MV-4-11 (cell line): ENCODE measurements at places on chromosomes 1 and 21.

DNA sequence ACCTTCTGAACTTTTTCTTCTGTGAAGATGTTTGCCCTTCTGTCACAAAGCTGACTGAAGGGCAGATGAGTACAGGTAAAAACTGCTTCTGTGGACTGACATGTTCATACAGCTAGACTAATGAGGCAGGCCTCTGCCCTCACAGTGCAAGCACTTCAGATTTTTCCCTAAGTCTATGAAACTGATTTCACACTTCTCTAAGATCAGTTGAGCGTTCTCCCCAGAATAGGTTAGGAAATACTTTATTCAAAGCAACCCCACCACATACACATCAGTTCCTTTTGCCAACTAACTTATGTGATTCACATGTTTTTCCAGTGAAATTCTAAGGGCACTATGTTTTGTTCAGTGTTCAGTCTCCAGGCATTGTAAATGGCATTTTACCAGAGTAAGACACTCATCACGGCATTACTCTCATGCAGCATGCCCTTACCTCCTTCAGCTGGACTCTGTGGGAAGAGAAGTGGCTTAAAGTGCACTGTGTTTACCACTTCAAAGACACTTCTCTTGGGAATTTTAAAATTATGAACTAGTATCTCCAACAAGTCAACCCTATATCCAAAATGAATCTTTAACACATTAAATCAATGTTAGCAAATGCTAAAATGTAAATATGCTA is 5.4 kb upstream of the PSMG1 start:
- no peak for DNase-seq

DNA sequence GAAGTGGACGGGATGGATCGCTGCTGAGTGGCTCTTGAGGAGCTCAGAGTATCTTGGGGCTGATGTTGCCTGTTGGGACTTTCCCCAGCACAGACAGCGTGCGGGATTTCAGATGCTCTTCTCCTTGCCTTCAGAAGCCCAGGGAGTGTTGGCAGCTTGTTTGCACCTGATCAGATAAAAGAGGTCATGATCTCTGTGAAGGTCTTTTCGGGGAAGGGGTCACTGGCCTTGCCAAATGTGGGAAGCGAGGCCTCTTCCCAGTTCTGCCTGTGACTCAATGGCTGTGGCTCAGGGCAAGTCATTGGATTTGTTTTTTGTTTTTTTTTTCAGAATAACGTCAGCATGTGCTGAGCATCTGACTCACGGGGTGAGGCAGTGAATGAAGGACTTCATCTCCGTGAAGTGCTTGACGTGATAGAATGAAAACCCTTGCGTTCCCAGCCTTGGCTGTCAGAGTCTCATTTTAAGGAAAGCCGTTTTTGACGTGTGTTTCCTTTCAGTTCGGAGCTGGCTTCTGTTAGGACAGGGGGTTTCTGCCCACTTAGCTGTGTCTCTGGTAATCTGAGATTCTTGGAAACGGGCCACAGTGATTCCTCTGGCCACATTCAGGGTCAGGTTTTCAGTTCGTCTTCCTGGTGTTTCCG is 46.7 kb downstream of the GALNT2 start:
- DNase-seq, result no peak

DNA sequence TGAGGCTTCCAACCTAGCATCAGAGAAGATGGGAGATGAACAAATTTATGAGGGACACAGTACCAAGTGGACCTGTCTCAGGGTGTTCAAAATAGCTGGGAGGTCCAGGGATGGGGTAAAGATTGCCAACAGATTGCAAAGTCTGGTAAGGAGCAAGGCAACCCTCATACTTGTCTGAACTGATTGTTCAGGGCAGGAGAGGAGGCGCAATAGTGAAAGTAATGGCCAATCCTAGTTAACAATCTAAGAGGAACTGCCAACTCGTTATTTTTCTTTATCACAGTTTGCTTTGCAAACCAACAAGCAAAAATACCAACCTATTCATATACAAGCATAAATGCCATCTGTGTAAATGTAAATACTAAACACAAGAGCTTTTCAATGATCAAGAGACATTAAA is 78.4 kb upstream of the S1PR1 start:
- DNase-seq, result no peak

DNA sequence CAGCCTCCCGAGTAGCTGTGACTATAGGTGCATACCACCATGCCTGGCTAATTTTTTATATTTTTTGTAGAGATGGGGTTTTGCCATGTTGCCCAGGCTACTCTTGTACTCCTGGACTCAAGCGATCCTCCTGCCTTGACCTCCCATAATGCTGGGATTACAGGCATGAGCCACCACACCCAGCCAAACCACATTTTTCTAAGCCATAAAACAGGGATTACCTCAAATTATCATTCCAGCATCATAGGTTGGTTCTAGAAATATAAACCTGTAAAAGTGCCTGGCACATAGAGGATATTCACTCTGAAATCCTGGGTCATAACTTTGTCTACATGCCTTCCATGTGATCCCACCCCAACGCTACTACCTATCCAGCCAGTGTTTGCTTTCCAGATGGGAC is 59.4 kb upstream of the JAK1 start:
- DNase-seq, result no peak

GRCh38 chr1:10640843-10641553 is 155.4 kb downstream of the CASZ1 start:
- DNase-seq, result no peak

GRCh38 chr1:48875552-48876329 is 99.0 kb upstream of the BEND5 start:
- no peak for DNase-seq

- no peak for DNase-seq
Measured at GRCh38 chr1:167076136-167076710, 14.0 kb downstream of the GPA33 start.

DNA sequence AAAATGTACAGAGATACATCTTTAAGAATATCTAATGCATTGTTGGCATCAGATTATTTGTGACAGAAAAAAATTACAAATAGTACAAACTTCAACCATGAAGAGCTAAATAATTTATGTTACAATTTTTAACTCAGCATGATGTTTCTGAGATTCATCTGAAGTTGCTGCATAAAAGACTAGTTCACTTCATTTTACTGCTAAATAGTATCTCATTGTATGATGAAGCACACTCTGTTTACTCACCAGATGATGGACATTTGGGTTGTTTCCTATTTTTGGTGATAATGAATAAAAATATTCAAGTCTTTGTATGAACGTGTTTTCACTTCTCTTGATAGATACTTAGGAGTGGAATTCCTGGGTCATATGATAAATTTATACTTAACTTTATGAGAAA is 20.6 kb downstream of the EGLN1 start:
- no peak for DNase-seq

DNA sequence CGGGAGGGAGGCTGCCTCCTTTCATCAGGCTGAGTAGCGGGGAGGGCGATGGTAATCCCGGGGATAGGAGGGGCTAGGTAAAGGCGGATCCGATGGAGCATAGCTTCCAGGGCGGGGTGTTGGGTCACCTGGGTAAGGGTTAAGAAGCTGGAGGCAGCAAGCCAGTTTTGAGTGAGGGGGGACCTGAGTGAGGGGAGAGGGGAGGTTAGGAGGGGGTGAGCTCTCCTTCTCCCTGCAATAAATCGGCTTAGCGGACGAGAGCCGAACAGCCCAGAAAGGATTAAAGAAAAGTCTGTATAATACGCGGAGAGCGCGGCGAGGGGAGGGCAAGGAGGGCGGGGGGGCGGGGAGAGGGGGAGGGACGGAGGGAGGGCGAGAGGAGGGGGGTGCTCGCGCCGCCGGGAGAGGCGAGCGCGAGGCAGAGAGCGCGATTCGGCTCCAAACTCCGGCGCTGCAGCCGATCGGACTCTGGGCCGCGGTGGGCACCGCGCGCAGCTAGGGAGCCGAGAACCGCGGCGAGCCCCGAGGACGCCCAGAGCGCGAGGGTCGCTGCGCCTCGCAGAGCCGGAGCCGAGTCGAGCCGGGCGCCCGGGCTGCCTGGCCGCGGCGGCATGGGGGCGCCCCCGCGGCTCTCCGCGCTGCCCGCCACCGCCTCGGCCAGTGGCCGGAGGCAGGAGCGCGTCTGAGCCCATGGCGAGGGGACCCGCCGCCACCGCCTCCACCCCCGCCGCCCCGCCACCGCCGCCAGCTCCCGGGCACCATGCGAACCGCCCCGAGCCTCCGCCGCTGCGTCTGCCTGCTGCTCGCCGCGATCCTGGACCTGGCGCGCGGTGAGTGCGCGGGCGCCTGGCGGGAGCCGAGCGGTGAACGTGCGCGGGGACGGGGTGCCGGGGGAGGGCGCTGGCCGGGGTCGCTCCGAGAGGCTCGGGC is at the start of gene IGSF21:
TSS of gene IGSF21 (plus strand) at position 430 of the 930 bp plus-strand sequence. CDS start at position 761, 331 bp downstream.
- no peak for DNase-seq

- DNase-seq, result peak; percentile 62
Measured at GRCh38 chr1:162023547-162024501, at the start of gene OLFML2B. Gene OLFML2B, minus strand, starts transcription at chr1:162023869. Its CDS starts 439 bp downstream, at chr1:162023430.

- no peak for DNase-seq
Measured at GRCh38 chr1:181104790-181105133, 16.3 kb downstream of the IER5 start.

DNA sequence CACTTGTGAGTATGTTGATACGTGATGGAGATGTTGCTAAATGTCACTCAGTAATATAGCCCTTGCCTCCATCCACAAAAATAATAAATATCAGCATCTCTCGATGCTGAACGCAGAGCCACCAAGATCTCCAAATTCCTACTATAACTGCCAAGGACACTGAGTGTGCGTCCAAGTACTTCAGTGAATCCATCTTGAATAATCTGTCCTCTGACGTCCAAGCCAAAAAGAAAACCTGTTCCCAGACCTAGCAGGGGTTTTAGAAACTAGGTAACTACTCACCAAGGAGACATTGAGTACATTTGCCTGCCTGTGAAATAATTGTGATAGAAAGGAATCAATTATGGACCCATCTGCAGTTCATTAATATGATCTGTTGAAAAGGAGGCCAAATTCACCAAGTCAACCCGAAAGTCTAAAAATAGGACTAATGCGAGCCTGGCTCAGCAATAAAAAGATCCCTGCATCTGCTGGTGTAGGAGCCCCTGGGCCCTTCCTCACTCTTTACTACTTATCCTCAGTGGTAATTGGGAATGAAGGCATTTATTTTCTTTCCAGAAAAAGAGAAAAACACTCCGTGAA is 226.9 kb upstream of the IRF2BP2 start:
- no peak for DNase-seq

DNA sequence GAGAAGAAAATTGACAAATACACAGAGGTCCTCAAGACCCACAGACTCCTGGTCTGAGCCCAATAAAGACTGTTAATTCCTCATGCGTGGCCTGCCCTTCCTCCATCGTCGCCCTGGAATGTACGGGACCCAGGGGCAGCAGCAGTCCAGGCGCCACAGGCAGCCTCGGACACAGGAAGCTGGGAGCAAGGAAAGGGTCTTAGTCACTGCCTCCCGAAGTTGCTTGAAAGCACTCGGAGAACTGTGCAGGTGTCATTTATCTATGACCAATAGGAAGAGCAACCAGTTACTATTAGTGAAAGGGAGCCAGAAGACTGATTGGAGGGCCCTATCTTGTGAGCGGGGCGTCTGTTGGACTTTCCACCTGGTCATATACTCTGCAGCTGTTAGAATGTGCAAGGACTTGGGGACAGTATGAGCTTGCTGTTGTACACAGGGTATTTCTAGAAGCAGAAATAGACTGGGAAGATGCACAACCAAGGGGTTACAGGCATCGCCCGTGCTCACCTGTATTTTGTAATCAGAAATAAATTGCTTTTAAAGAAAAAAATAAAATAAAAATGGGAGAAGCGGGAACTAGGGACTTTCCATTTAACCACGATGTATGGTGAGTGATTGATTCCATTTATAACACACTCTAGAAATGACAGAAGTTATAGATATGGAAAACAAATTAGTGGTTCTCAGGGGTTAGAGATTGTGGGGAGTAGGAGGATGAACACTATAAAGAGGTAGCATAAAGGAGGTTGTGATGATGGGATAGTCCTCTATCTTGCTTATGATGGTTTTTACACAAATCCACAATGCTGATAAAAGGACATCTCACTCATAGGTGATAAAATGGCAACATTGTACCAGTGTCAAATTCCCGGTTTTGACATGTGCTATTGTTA is 244.7 kb downstream of the MRPL39 start:
- DNase-seq, result no peak

DNA sequence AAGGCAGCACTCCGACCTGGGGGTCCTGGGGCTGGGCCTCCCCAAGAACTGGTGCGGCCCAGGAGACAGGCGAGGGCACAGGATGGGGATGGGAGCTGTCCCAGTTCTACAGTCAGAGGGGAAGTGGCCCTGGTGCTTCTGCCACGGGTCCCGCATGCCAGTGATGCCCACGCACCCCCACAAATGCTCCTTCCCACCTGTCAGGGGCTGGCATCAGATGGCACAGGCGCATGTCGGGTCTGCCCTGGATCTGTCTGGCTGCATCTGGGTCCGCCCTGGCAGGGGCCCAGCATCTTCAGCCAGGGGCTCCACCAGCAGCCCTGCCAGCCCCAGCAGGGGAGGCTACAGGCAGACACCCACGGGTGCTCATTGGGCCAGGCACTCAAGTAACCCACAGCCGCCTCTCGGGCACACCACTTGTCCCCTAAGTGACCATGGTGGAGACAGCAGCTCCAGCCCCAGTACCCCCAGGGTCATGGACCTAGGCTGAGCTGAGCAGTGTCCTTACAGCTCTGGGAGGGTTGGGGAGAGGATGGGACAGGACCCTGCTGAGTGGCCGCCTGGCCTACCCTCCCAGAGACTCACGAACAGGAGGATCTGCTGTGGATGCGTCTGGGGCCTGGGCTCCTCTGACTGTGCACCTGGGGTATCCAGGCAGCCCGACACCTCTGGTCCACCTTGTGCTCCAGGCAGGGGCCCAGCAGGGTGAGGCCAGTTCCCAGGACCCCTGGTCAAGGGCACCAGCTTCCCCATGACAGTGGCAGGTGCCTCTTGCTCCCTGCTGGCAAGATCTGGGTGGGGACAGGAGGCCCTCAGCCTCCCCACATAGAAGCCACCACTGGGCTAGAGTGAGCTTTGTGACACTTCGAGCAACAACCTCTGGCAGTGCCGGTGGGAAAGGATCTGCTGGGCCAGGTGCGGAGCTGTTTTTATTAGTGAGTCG is 5.4 kb downstream of the SMIM1 start:
- no peak for DNase-seq

DNA sequence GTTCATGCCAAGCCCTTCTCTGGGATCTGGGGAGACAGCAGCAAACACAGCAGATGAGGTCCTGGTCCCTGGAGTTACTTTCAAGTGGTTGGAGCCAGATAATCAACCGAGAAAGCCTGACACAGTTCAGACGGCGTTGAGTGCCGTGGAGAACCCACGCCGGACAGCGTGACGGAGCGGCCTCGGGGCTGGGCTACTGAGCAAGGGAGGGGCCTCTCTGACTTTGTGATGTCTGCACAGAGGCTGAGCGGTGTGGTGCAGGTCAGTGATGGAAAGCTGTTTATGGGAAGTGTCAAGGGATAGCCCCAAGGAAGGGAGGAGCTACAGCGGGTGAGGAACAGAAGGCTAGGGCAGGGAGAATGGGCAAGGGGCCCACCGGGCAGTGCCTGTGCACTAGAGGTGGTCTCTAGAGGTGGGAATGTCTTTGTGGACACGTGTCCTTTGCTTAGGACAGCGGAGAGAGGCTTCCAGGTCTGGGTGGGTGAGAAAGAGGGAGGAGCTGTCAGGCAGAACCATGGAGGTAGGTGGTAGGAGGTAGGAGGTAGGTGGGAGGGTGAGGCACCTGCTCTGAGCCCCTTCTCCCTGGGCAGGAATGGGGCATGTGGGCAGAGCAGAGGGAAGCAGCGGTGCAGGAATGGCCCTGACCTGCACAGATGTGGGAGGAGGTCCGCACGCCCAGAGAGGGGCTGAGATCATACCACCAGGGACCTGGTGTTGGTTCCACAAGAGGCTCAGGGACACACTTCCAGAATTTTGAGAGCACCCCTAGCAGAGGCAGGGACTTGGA is 62.8 kb downstream of the RUNX3 start:
- DNase-seq, result no peak

- DNase-seq, result no peak
Measured at GRCh38 chr1:6111991-6112689, 66.5 kb downstream of the KCNAB2 start.

GRCh38 chr1:210089855-210090254 is 142.7 kb upstream of the SERTAD4 start:
- peak; percentile 4 for DNase-seq
